ENCODE measurements at places on chromosomes 13 and 19.

DNA sequence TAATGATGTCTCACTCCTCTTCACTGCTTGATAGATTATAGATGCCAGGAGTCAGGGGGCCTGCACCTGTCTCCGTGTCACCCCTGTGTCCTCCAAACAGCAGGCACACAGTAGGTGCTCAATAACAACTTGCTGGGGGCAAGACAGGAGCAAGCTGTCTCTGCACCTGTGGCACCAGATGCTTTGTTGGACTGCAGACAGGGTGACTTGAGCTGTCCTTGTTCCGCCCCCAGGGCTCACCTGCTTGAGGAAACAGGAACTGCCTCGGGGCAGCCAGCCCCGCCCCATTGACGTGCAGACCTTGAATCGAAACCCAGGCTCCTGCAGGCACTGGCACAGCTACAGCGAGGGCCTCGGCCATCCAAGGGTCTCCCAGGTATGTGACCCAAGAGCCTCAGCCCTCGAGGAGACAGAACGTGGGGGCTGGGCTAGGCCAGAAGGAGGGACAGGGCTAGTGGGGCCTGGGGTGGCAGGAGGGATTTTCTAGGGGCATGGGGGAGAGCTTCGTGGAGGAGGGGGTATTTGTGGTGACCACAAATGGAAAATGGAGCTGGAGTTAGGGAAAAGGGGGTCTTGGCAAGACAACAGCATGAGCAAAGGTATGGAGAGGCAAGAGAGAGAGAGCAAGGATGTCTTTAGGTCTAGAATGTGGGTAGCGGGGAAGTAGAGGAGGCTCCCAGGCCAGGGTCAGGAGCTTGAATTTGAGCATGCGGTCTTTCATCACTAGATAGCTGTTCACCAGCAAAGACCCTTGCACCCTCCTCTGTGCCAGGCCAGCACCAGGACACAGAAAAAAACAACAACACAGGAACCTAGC is at the start of gene HSH2D:
Gene HSH2D (plus strand): TSS at position 287 of the 817 bp plus-strand sequence. CDS start 5,066 bp downstream, outside the sequence.
- DNase-seq = peak; percentile 55

DNA sequence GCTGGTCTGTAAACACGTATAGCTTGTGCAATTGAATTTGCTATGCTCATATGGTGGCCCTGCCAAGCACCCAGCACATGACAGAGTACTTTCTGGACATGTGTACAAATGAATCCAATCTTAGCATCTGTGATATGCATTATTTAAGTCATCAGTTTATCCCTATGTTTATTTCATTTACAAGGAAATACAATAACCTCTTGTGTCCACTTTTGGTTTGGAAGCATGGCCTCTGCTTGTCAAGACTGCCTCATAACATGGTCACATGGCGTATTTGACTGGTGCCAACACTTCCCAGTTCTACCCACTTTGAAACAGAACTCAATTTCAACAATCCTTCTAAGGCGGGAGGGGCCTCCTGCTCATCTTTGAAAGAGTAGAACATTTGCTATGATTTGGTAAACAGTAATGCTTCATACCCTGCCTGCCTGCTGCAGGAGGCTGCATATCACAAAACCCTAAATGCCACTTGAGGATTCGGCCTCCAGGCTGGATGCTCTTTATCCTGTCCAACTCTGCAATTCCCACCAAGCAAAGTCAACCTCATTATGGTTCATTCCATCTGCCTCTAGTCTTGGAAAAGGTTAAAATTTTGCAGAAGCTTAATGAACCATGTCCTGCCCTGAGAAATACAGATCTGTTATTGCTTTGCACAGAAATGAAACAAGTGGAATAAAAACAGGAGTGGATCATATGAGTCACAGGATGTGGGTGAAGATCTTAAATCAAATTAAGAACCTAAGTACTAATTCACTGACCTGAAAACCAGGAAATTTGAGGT is 151.3 kb downstream of the CYSLTR2 start:
- DNase-seq = no peak

DNA sequence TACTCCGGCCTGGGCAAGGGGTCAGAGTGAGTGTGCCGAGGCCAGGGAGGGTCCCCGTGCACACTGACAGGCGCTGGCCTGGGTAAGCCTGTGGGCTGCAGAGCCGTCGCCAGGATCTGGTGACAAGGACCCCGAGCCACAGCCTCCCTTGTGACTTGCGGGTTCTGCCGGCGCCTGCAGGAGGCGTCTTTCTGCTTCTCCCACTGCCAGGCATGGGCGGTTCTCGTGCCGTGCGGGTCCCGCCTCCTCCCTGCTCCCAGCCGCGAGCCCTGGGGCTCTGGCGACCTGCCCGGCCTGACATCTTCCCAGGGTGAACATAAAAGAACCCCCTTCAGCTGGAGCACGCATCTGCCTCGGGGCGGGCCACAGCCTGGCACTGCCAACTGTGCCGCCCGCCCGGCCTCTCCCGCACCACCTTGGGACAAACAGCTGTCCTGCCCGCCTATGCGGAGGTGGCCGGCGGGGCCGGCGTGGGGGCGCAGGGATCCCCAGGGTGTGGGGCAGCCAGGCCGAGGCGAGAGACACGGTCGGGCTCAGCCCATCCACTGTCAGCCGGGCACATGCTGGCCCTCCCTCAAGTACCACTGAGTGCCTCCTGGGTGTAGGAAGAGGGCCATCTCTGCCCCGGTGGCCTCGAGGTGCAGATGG is 1.5 kb upstream of the HCN2 start:
- DNase-seq = peak; percentile 82

DNA sequence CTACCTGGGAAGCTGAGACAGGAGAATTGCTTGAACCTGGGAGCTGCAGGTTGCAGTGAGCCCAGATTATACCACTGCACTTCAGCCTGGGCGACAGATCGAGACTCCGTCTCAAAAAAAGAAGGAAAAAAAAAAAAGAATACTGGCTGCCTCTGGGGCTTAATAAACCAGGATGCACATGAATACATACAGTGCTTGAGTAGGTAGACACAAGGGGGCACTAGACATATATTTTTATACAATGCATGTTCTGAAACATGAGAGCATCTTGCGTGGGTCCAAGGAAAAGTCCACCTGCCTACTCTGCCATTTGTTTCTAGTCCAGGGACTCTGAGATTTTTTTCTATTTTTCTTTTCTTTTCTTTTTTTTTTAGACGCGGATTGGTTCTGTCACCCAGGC is 31.2 kb downstream of the KEAP1 start:
- DNase-seq = no peak

DNA sequence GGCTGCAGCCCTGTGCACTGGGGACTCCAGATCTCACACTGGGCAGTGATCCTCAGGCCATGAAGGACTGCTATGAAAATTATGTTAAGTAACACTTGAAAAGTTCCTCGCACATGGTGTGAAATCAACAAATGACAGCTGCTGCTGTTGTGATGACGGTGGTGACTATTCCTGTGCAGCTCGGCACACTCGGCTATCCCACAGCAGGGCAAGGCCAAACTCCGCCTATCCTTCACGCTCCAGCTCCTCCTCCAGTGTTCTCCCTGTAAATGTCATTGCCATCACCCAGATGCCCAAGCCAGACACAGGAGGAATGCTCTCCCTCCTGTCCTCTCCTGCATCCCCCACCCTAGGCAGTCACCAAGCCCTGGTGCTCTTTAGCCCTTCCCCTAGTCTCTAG is 31.3 kb downstream of the GRIK5 start:
- peak; percentile 30 for DNase-seq

DNA sequence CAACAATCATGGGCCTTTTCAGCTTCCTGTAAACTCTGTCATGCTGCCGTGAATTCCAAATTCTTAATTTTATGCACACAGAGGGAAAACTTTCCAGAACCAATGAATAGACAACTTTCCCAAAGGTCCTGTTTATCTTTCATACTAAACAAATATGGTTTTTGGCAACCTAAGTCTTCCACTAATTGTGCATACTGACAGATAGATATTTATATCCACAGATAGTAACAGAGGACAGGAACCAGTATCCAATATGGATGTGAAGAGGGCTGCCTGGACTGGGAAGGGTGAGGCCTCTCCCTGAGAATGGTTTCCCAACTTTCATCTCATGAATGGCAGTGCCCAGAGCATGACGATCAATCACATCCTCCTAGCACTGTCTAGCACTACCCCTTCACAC is 80.4 kb downstream of the MRPL57 start:
- DNase-seq = no peak

DNA sequence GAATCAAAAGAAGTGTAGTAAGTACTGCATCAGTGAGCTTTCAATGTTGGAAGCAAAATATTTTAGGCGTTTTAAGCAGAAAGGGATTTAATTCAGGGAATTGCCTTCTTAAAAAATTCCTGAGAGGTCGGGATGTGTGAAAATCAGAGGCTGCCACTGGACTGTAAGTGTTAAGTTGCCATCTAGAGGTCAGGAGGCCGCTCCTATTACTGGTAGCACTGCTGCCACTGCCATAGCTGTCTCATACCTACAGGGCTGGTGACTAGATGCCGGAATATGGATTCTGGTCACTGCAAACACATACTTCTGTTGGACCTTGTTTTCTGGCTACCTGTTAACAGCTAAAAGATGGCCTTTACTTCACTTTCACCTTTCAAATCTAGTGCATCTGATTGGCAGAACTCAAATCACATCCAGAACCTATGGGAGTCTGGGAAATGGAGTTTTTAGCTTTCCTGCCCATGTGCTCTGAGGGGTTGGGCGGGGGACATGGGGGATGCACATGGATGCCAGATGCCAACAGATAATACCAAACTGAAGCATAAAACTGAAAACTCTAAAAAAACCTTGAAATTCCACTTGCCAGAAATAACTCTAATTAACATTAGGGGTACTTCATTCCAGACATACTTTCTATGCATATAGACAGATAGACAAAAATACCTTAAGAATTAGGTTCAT is 29.8 kb downstream of the DGKH start:
- no peak for DNase-seq

DNA sequence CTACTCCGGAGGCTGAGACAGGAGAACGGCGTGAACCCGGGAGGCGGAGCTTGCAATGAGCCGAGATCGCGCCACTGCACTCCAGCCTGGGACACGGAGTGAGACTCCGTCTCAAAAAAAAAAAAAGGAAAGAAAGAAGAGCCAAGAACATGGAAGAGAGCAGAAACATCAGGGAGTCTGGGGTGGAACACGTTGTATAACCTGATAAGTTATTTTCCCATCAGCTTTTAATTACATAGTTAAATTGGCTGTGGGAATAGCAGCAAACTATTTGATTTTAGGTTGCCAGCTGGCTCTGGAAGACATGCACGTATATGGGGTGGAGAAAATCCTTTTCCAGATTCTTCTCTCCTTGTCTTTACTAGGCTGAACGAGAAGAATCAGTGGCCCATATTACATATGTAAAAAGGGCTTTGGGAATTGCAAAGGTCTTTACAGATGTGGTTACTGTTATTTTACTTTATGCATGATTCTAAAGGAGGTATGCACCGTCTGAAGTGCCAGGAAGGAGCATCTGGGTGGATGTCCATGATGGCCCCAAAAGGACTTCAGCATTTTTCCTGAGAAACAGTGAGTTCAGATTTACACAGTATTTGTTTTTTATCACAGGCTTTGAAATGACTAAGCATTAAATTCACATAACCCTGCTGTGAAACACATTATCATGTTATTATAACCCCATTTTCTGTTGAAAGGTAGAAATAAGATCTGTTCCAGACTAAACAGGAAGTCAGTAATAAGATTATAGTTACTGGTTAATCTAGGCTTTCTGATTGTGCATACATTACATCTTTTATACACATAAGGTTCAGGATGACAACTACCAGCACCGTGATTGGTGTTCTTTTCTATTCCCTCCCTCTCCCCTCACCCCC is 4.6 kb upstream of the NAA16 start:
- no peak for DNase-seq

GRCh38 chr13:90995614-90996013 is 351.9 kb upstream of the MIR17HG start:
- DNase-seq = no peak

DNA sequence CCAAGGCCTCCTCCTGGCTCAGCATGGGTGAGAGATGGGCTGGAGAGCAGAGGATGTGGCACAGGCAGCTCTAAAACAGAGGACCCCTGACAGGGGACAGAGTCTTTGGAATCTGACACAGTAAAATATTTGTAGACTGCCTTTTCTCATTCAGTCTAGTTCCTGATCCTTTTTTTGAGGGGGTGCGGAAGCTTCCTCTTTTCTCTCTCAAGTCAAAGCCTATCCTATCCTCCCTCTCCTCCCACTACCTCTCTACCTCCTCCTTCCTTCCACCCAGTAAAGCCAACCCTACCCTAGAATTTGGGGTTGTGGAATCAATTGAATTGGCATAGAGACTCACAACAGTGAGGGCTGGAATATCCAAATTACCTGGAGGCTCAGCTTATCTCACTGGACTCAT is 82.0 kb downstream of the TEX26 start:
- DNase-seq = no peak

DNA sequence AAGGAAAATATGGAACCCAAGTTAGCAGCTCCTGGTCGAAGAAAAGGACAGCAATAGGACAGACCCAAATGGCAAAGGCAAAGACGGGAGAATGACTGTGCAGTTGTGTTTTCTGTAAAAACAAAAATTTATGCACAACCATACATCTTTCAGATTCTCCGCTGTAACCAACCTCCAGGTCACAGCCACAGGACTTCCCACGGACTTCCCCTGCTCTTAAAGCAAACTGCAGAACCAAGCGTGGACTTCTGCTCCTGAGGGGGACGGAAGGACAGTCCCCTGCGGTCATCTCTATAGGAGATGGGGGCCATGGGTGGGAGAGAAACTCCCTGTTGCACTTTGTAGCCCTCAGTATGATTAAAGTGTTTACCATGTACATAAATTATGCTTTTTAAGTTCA is 2.5 kb downstream of the GRTP1 start:
- DNase-seq = no peak

Data from femur (tissue), 1 donor.